NCI-H510A (cell line): ENCODE measurements at places on chromosomes 7 and 10.
A peak's percentile ranks its signal among the peaks of the same experiment; 100 is the strongest.

DNA sequence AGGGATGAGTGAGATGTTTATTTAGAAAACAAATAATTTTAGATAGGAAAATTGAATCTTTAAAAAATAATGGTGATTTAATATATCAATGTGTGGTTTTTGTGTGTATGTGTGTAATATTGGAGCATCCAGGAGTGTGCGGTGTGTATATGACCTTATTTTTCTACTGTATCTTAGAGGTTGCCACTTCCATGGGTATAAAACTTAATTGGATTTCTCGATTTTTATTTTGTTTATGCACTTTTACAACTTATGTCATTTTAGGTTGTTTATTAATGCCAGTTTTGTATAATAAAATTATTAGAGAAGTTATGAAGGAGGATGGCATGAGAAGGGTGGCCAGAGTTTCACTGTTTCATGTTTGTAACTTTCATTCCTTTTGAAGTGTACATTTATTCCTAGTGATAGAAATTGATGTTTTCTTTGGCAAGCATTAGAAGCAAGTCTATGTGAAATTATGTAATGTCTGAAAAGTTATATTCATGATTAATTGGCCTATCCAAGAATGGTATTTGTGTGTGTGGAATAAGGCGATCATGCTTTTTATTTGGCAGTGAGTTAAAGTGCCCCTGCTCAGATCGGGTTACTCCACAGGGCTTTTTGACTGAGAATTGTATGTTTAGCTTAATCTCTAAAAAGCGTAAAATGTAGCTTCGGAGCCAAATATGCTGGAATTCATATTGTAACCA lies 110.3 kb downstream of the KAT6B start:
- no peak for DNase-seq

- no peak for DNase-seq
Measured at GRCh38 chr7:414681-415560, 104.7 kb downstream of the PDGFA start.

- DNase-seq, result no peak
Measured at GRCh38 chr10:759898-760477, 70.5 kb upstream of the DIP2C start.

- peak; percentile 22 for DNase-seq
Measured at GRCh38 chr7:95246831-95247370, 77.4 kb downstream of the PON1 start.

DNA sequence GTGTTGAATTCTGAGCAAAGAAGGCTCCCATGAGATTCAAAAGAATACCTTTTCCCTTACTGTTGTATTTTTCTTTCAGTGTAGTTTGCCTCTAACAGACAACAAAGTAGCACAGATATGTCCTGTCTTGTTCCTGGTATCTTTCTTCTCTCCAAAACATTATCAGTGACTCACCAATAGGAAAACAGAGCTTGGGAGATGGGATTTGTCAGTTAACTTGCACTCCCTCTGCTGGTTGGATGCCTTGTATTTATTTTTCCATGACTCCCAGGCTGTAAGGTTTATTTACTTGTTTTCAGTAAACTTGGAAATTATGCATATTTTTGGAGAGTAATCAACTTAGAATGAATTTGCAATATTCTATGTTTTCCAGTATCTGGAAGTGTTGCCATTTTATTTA lies 129.7 kb downstream of the SAMD9 start:
- DNase-seq, result no peak

DNA sequence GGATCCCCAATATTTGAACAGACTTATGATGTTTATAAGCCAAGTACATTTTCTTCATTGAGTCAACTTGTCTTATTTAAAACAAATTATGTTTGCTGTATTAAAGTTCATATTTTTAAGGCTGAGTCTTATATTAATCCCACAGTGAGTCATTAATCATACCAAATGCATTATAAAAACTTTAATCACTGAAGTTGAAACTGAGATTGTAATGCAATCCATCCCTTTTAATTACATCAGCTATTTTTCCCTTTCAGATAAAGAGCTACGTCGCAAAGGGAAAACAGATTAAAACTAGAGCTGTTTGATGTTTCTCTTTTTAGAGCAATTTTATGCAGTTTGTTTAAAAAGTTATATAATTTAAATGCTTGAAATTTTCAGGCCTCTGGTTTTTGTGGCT lies 183.0 kb downstream of the ARID5B start:
- DNase-seq, result no peak

- DNase-seq, result no peak
Measured at GRCh38 chr7:45203459-45203858, 45.9 kb downstream of the RAMP3 start.

DNA sequence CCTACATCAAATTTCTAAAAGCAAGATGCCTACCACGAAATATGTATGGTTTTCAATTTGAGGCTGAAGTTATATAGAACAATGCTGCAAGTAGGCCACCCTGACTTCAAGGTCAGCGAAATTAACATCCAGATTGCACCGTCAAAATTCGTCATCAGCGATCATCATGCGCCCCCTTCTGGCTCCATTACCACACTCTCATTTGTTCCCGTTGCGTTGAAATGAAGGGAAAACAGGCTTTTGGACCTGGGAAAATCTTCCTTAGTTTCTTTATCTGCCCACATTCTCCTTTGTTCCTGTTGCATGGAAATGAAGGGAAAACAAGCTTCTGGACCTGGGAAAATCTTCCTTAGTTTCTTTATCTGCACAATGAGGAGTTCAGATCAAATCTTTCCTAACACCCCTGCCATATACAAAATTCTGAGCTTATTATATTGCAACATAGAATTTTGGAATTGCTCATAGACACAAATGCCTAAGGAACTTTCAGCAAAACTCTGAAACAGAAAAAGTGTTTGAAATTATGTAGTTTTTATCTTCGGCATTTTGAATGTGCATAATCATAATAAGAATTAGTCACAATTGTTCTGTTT lies 98.2 kb upstream of the PRKCQ start:
- no peak for DNase-seq

GRCh38 chr7:111012149-111012548 lies 78.8 kb upstream of the LRRN3 start:
- no peak for DNase-seq

DNA sequence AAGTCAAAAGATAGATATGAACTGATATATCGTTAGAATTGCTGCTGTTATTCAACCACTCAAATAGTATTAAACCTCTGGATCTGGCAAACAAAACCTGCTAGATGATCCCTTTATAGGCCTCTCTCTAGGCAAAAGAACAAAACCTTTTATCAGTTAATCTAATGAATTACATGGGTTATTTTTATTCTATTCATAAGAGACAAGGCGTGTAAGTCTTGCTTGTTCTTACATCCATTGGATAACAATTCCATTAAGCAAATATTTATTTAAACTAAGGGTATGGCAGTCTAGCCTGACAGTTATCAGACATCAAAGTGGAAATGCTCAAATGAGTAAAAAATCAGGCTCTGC lies 16.6 kb upstream of the ADRB1 start:
- no peak for DNase-seq

GRCh38 chr7:157713591-157713990 lies 376.8 kb downstream of the DNAJB6 start:
- DNase-seq, result no peak

GRCh38 chr7:155093596-155093995 lies 23.5 kb downstream of the HTR5A start:
- DNase-seq, result no peak

GRCh38 chr10:131961047-131961776 lies 20.5 kb downstream of the BNIP3 start:
- DNase-seq, result no peak

DNA sequence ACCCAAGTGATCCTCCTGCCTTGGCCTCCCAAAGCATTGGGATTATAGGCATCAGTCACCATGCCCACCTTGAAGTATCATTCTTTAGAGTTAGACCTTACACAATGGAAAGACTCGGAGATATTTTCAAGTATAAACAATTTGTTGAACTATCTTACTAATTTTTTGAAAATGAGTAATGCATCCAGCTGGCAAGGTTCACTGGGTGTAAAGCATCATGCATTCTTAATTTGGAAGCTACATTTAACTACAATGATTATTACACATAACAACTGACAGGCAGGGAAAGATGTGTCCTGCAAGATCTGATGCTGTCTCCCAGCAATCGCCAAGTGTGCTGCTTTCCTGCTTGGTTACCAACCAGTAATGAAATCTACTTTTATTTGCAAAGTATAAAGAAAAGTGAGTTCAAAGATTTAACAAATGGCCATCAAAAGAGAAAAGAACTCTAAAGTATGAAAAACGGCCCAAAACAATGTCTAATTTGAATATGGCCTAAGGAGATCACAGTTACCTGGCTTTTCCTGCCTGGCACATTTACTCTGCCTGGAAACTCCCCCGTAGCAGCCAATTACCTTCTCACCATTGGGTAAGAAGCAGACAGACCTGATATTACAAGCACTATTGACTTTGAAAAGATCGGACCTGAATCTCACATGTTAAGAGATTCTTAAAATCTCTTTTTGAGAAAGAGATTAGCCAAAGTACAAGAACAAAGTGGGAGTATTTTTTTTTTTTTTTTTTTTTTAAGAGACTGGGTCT lies 59.3 kb upstream of the NMT2 start:
- no peak for DNase-seq

DNA sequence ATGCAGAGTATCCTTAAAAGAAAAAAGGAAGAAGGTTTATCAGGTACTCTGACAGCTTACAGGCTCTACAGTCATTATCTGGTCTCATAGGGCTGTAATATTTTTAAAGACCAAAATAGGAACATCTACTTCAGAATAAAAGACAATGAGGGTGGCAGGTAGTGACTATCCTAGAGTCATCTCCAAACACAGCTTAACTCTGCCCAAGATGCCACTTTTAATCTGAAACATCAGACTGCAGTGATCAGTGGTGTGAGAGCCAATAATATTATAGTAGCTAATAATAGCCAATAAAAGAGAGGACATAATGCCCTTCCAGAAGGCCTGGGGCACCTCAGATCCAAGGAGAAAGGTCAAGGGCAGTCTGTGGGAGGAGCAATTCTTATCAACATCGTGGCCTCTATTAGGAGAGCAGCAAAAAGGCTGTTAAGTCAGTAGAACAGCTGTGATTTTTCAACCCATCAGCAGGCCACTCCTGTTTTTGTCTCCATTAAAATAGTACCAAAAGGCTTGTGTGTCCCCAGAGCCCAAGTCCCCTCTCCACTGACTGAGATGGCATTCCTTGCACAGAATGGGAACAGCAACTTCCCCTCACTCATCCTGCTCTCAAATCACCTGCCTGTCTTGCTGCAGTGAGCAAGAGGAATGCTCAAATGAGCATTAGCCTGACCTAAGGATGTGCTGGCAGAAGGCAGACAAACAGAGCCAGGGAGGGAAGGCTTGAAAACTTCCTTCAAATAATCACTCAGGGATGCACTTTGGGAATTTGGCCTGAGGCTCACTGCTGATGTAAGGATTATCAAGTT lies 20.7 kb upstream of the SPOCK2 start:
- no peak for DNase-seq

GRCh38 chr10:95388539-95388938 lies 97.7 kb upstream of the PDLIM1 start:
- peak; percentile 15 for DNase-seq

GRCh38 chr10:33799281-33799943 lies 464.9 kb upstream of the NRP1 start:
- DNase-seq, result no peak

DNA sequence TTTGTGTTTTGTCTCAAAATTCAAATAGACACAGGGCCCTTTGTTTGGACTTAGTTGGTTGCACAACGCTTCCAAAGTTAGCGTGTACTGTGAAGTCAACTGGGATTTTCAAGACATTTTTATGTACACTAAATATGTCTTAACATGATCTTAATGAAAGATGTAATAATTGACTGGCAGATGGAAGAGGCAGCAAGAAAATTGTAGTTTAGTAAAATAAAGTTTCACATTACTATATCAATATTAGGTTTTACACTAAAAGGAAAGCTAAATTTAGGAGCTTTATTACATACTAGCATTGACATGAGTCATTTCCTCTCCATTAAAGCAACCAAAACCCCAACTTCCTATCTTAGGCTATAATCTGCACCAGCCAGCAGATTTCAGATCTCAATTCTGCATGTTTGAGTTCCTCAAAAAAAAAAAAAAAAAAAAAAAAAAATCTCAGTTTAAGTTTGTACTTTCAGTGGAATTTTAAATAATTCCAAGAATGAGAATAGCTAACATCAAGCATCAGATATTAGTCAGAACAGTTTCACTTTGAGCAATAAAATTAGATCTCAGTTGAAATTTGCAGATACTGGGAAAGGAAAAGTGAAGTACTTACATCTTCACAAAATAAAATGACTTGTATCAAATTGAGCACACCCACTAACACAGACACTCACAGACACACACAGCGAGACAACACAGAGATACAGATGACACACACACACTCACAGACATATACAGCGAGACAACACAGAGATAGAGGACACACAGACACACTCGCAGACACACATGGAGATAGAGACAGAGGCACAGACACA lies 346.6 kb upstream of the KLF6 start:
- DNase-seq, result no peak

DNA sequence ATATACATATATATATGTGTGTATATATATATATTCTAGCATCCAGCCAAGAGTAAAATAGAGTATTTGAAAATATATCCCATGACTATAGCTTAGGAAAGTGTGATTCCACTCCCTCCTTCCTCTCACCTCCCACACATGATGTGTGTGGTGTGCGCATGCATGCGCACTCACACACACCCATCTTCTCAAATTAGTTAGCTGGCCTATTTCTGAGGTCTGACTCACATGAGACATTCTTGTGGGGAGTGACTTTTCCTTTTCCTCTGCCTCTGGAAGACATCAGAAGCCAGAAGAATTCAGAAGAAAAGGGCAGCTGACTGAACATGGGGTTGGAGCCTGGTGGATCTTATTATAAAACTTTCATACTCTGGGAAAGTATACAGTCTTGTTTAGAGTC lies 793.5 kb upstream of the ZNF722 start:
- no peak for DNase-seq

DNA sequence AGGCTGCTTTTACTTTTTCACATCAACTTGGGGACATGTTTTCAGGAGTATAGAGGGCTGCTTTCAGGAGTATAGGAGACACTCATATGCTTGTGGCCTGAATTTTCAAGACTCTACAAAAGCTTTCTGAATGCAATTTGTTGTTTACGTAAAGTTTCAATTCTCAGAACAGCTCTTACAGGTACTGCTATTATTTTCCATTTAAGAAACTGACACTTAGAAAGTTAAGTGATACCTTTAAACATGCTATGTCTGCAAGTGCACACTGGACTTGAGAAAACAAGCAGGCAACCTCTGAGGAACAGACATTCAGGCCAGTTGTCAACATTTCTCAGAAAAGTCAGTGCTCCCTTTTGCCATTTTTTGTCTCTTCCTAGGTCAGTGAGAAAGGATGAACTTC lies 70.0 kb upstream of the PHYHIPL start:
- no peak for DNase-seq
